ENCODE measurements at places on chromosomes 13 and 19.

DNA sequence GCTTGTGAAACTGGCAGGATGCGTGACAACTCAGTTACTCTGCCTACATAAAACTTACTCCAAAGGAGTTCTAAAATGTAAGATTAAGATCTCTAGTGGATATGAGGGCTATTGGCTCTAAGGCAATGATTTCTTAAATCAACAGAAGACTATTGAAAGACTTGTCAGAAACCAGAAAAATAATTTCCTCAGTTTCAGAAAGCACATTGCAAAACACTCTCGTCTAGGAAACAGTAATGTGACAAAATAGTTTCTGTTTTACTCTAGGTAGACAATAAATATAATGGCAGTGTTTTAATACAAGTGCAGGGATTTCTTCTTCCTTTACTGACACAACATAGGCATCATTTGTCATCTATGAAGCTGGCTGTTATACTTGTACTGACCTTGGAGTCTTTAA is 230.1 kb downstream of the KCTD12 start:
- no peak for DNase-seq

DNA sequence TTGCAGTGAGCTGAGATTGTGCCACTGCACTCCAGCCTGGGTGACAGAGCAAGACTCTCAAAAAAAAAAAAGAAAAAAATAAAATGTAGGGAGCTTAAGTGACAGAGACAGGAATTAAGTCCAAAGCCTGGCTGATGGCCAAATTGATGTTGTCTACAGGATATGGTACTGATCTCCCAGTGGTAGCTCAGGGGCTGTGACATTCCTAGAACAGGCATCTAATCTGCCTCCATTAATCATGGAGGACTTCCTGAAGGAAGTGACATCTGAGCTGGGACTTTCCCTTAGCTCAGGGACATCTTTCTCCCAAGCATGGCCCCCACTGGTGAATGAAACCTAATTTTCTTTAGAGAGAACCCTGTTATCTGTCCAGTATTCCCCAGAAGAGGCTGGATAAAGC is 11.4 kb upstream of the EDDM13 start:
- no peak for DNase-seq

DNA sequence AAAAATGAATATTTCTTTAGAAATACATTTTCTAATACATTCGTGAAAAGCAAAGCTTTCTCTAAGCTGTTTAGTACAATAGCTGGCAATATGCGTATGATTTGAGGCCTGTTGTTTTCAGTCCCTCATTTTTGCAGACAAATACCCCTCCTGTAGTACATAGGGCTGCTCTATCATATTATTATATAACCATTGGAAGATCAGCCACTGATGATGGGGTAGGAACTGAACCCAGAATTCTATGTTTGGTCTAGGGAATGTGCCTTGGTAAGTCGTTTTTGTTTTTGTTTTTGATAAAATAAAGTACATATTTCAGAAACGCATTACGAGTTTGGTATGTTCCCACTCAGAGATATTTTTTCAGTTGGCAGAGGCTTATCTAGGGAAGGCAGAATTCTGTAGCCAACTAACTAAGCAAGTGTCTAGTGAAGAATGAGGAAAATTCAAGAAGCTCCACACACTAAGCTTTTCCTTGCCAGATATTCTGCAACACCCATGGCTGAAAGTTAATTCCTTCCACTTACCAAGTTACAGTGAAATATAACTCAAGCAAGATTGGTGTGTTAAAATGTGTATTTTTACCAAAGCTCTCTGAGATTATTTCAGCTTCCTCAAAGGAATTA is 656.9 kb upstream of the MIR17HG start:
- no peak for DNase-seq

DNA sequence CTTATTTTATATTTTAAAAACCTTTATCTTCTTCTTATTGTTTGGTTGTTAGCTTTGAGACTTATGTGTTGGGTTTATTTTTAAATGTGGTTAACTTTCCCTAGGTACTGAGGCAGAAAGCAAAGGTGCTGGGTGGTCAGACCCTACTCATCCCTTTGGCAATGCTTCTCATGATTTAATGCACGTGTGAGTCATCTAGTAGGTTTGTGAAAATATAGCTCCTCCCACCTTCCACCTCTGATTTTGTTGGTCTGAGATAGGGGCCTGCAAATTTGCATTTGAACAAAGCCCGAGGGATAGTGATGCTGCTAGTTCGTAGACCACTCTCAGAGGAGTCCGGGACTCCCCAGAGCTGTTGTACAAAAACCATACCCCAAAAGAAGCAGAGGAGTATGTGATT is 771.3 kb upstream of the ARGLU1 start:
- DNase-seq: no peak

DNA sequence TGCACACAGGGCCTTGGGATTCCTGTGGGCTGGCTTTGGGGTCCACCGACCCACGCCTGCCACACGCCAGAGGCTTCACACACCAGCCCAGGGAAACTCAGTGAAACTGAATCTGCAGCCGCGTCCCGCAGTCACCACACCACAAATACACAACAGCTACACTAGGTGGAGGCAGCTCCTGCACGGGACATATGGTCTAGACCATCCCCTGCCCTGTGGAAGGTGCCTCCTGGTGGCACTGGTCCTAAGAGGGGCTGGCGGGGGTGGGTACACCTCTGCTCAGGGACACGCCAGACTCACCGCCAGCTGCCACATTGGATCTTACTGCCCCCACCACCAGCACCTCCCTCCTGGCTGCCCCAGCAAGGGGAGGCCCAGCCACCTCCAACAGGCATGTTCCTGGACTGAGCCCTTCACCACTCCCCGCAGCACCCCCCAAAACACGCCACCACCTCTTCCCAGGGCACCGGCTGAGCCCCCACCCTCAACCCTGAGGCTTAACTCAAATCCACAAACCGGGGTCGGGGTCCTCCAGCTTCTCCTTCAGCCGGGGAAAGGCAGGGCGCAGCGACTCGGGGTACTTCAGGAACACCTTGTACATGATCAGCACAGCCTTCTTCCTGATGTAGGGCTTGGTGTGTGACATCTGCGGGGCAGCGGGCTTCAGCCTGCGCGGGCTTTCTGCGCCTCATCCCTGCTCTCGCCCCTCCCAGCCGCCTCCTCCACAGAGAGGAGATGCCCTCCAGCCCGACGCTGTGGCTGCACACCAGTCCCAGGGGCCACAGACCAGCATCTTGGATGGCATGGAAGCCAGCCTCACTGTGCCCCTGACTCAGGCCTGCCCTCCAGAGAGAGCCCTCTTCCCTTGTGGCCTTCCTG is 21.2 kb downstream of the AP3D1 start:
- no peak for DNase-seq

DNA sequence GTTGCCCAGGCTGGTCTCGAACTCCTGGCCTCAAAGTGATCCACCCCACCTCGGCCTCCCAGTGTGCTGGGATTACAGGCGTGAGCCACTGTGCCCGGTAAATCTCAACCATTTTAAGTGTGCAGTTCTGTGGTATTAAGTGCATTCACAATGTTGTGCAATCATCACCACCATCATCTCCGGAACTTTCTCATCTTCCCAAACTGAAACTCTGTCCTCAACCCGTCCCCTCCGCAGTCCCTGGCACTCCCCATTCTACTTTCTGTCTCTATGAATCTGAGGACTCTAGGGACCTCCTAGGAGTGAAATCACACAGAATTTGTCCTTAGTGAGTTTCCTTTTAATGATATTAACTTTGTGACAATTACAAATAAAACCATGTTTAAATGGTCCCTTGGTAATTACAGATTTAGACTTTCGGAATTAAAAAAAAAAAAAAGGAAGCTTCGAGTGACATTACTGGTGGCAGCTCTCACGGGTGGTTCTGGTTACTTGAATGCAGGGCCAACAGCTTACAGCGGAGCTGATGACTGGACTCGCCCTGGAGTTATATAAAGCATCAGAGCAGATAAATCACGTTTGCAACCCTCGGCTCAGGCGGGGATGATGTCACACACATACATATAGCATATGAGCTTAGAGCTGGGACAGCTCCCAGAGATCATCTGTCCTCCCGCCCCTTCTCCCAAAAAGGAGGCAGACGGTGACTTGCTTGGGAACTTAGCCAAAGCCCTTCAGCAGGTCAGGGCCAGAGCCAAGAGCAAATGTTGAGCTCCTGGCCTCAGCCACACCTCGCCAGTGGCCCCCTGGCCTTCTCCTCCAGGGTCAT is 89.8 kb downstream of the ZNF557 start:
- DNase-seq: no peak

- DNase-seq: no peak
These were observed 136.7 kb downstream of the DACH1 start for GRCh38 chr13:71730267-71730666.

GRCh38 chr13:78867655-78868054 is 208.7 kb upstream of the OBI1 start:
- no peak for DNase-seq

GRCh38 chr19:51501594-51502263 is at the start of gene SIGLEC12:
Gene SIGLEC12 (minus strand): TSS chr19:51501800. CDS start chr19:51501733, 67 bp downstream.
- no peak for DNase-seq

DNA sequence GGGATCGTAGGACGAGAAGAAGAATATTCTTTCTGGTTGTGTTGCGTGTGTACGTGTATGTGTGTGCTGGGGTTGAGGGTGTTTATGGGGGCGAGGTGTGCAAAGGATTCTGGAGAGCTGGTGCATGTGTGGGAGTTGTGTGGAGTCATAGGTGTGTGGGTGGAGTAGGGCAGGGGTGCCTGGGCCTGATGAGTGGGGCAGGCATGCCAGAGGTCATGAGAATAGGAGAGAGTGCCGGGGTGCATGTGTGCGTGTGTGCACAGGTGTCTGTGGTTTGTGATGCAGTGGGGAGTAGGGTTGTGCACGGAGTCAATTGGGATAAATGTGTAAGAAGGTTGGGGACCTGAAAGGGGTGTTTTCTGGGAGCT is 649 bp downstream of the TMEM91 start:
- DNase-seq: no peak

- DNase-seq: no peak
These were observed 1.9 kb downstream of the RAB11B start for GRCh38 chr19:8392017-8392591.

DNA sequence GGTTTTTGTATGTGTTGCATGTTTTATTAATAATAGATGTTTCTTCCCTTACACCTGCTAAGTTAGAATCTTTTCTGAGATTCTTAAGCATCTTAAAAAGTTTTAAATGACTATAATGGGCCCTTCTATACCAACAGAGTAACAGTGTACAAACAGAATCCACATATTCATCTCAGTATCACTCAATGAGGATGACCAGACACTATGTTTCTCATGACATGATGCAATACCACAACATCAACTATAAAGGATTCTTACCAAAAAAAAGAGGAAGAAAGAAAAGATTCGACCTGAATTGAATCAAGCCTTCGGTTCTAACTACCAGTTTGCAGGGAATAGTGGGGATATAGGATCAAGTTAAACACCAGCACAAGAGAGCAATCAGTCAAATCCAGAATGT is 56.5 kb downstream of the INTS6 start:
- DNase-seq: no peak
